ENCODE measurements at places on chromosomes 11 and 22.

- DNase-seq = no peak
Measured at GRCh38 chr11:127063241-127063640, 62.7 kb upstream of the KIRREL3 start.

- no peak for DNase-seq
Measured at GRCh38 chr22:20427945-20428417, 9.6 kb downstream of the SCARF2 start.

- DNase-seq = no peak
Measured at GRCh38 chr11:69120096-69120875, 35.4 kb upstream of the SMIM38 start.

DNA sequence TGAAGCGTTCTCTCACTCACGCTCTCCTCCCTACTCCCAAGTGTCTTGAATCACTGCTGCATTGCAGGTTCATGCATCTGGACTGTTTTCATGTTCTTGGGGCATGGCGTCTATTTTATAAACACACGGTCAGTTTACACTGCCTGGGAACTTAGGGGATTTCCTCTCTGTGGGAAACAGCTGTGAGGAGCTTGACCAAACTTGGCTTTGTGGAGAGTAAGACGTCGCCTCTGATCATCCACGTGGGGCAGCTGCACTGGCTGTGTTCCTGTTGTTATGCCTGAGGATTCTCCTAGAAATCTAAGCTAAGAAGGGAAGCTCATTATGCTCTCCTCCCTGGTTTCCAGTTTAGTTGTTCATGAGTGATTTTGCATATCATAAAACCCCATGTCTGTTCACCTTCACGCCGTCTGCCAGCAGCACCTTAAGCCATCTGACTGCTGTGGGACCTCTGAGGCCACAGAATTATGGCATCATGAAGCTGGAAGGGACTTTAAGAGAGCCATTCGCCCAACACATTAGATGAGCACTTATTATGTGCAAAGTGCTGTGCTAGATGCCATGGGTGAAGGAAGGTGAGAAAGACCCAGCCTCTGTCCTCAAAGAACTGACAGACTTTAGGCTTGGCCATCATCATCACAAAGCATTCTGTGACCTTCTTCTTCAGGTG, 38.8 kb upstream of the POU2AF1 start:
- no peak for DNase-seq

DNA sequence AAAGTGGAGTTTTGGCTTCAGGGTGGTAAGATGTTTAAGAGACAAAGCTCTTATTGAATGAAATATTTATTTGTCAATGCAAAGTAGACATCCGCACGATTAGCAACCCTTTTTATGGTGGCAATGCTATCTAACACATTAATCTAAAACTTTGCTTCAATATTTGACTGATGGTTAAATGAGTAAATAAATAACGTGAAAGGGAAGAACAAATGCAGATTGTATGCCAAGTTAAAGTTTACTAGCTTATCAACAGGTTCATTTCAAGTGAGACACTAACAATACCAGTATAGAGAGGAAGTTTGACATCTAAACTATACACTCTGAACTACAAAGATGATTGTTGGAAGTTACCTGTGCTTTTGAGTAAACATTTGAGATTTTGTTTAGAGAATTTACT, 50.1 kb downstream of the AASDHPPT start:
- DNase-seq = no peak

DNA sequence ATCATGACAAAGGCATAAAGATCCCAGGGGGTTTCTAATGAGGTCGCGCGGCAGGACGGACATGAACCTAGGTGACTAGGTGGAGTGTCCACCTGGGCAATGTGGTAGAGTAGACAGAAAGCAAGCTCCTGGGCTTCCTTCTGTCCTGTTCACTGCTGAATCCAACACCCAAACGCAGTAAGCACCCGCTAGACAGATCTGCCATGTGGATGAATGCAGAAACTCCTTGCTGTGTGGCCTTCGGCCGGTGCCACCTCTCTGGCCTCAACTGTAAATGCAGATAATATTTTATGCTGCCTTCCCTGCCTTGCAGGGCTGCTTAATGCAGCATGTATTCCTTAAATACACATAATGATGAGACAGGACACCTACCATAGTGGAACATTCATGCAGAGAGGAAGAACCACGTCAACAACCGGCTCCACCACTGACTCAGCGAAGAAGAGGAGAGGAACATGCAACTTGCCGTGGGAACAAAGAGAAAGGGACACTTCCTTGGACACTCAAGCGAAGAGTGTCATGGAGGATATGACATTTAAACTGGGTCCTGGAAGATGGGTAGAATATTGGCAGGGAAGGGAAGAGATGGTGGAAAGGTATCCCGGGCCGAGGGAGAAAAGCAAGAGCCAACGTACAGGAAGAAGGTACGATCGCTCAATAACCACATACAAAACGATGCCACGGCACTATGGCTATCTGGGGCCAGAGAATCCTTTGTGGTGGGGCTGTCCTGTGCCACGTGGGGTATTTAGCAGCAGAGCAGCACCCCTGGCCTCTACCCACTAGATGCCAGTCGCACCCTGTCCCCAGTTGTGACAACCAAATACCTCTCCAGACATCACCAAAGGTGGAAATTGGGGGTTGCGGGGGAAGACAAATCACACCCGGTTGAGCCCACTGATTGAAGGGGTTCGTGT, 30.8 kb downstream of the MYH9 start:
- no peak for DNase-seq

DNA sequence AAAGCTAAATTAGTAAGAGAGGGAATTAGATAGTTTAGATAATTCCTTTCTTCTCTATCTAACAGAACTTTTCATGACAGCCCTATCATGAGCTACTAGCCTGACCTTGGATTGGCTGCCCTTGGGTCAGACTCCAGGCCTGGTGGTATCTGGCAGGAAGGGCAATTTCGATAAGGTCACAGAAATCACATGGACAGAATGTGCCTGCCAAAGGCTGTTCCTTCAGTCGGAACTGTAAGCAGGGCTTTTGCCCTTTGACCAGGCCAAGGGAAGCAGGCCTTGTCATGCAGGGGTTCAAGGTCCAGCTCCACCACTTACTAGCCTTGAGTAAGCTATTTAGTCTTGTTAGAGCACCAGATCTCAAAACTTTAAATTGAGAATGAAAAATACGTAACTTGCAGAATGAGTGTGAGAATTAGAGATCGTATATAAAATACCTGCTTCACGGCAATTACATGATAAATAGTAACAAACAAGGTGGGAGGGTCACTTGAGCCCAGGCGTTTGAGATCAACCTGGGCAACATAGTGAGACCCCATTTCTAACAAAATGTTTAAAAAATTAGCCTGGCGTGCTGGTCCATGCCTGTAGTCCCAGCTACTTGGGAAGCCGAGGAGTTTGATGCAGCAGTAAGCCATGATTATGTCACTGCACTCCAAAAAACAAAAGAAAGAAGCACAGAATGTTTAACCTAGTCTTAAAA, 60.8 kb upstream of the SC5D start:
- no peak for DNase-seq

GRCh38 chr11:44780940-44781631, 54.3 kb downstream of the TSPAN18 start:
- no peak for DNase-seq

DNA sequence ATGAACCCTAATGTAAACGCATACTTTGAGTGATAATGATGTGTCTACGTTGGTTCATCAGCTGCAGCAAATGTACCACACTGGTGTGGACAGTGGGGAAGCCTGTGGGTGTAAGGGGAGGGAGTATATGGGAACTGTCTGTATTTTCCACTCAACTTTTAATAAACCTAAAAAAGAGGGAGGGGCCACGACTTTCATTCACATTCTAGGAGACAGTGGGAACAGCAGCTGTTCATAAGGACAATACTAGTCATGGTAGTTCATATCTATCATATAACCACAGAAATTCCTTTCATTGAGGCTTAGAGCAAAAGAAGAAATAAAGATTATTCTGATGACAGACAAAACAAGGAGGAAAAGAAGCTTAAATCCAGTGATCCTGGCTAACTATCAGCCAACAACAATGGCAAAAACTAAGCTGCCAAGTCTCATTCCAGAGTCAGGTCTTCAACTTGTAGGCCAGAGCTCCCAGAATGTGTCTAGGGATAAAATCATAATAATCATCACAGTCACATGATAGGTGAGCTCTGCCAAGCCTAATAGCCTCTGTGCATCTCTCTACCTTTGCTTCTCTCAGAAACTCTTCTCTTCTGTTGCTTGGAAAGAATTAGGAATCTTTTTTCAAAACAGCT, 59.4 kb upstream of the CHRM4 start:
- DNase-seq = no peak

- DNase-seq = no peak
Measured at GRCh38 chr11:131672191-131672590, 301.8 kb downstream of the NTM start.

- no peak for DNase-seq
Measured at GRCh38 chr11:41895081-41895480, 435.6 kb upstream of the LRRC4C start.

- no peak for DNase-seq
Measured at GRCh38 chr11:28835790-28836189, 727.6 kb downstream of the METTL15 start.

GRCh38 chr22:40276996-40277823, 69.1 kb upstream of the ADSL start:
- DNase-seq = no peak

DNA sequence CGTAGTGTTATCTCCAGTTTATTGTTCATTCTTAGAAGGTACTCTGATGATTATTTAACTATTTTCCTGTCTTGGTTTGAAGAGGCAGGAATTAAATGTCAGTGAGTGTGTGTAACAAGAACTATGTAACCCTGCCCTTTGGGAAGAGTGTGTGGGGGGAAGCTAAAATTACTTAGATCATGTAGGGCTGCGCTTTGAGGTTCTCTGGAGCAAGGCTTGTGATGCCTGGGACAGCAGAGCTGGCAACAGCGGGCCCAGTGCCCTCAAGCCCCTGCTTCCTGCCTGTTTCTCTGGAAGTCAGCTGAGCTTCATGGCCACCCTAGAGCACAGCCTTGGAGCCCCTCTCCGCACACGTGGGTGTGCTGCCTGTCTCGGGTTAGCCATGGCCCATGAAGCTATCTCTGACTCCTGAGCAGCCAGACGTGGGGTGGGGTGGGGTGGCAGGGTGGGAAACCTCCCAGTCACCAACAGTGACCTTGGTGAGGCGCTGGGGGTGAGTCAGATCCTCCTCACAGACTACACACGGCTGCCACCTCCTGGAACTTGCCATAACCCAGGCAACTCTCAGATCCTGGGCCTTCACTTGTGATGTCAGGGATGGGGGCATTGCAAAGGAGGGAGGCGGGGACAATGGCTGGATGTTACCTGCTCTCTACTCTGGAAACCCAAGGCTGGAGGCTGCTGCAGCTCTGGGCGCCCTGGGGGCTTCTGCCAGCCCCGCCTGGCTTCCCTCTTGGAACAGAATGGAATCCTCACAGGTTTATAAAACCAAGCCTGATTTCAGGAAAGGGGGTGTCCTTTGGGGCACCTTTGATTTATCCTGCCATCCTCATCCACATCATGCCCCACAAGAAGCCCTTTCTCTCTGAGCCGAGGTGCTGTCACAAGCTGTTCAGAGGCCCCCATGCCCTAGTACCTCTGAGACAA, 88.6 kb downstream of the SNX19 start:
- DNase-seq = no peak

DNA sequence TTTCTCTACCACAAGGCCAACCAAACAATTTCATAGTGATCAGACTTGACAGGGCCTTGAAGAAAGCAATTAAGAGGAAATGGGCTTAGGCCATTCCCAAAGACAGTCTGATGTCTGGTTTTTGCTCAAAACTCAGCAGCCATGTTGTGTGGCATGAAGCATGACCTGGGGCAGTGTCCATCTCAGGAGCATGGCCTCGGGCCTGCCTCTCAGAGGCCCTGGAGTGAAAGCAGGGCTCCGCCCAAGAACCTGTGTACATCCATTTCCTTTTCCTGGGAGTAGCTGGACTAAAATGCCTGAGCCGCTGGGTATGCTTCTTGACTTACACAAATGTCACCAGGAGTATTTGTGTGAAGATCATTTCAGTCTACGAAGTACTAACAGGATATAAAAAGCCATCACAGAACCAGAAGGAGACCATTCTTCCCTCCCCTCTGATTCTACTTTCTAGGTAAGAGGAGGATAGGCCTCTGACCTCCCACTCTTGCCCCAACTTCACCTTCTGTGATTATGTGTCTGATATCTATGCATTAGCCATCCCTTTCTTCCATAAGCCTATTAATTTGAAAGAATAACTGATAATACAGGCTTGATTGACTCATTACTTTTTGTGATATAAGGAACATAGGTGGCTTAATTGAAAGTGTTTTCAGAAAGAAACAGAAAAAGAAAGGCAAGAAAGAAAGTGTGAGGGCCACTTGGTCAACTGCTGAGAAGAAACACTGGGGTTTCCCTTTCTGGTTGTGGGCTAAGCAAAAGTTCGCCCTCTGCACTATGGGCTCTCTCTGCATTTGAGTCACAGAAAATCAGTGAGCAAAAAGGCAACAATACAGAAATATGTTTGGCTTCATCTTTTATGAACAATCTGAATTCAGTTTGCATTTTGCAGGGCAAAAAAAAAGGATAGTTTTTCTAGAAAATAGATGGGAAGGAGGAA, 188.6 kb upstream of the MTMR2 start:
- no peak for DNase-seq

DNA sequence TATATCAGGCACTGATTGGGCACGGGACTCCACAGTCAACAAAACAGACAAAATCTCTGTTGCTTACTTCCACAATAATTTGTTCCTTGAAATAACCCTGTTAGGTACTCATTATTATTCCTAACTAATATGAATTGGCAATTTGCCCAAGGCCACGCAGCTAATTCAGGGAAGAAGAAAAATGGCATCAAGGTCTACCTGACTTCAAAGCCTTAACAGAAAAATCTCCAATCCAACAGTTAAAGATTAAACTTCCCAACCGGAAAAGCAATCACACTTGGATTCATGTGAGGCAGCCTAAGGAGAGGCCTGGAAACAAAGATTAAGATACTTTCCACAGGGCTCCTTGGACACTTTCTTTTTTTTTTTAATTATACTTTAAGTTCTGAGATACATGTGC, 68.9 kb downstream of the PRCP start:
- no peak for DNase-seq

- DNase-seq = no peak
Measured at GRCh38 chr11:19738124-19738523, 25.5 kb downstream of the NAV2 start.

Data from stimulated activated CD8-positive, alpha-beta memory T cell treated with anti-CD3 and anti-CD28 coated beads, Interleukin-4, amount 100 ng/mL, for 4 hours (primary cell).